ENCODE measurements at places on chromosomes 2 and 18.

- DNase-seq, result peak; percentile 17
Measured at GRCh38 chr2:232368311-232368731, 10.2 kb upstream of the ALPP start.

GRCh38 chr2:239420082-239420481 lies 19.3 kb upstream of the HDAC4 start:
- DNase-seq, result no peak

DNA sequence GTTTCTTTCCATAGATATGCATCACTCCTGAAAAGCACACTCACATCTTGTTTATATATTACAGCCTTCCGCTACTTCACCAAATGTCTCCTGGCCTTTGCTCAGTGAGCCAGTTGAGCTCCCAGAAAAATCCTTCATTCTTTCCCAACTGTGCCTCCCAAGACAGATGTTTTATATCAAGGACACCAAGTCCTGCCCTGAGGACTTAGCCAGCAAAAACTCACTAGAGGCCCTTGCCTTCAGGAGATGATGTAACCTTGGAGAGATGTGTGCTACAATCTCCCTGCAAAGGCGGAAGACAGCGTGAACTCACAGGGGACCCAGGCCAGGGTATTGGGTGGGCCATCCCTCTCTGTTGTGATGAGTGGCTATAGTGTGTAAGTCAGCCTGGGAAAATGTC lies 86.1 kb upstream of the CTAGE1 start:
- DNase-seq, result peak; percentile 96

DNA sequence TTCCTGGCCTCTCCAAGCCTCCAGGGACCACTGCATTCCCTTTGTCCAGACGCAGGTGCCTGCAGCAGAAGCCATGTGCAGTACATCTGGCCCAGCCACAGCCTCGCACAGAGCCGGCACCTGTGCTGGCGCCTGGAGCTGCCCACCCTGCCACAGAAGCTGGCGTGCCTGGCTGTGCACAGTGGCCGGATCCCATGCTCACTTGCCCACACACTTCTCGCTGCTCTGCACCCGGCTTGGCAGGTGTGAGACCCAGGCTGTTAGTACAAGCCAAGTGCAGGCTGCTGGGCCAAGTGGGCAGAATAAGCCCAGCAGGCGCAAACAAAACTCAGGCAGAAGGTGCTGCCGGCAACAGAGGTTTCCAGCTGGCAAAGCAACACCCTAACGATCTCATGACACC lies 124.5 kb upstream of the CCDC150 start:
- DNase-seq, result no peak

GRCh38 chr2:150885774-150886386 lies 375.8 kb downstream of the RBM43 start:
- DNase-seq, result no peak

- no peak for DNase-seq
Measured at GRCh38 chr2:160695402-160696086, 201.9 kb upstream of the RBMS1 start.

DNA sequence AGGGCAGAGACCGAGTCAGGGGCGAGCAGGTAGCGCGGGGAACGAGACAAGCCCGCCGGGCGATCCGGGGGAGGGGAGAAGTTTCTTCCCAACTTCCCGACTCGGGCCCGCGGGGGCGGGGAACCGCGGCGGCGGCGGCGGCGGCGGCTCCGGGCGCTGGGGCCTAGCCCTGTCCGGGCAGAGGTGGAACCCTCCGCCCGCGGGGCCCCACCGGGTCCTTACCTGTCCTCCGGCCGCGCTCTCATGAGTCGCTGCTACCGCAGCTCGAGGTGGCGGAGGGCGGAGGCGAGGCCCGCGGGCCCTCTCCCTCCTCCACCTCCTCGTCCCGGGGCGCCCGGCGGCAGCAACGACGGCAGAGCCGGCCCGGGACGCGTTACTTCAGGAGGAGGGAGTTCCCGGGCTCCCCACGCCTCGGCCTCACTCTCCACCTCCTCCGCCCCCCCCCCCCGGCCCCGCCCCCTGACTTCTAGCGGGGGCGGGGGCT lies at the start of gene YES1:
Gene YES1, minus strand, starts transcription at position 351 of the 484 bp plus-strand sequence. CDS start 55,415 bp downstream, outside the sequence.
- DNase-seq, result peak; percentile 67

DNA sequence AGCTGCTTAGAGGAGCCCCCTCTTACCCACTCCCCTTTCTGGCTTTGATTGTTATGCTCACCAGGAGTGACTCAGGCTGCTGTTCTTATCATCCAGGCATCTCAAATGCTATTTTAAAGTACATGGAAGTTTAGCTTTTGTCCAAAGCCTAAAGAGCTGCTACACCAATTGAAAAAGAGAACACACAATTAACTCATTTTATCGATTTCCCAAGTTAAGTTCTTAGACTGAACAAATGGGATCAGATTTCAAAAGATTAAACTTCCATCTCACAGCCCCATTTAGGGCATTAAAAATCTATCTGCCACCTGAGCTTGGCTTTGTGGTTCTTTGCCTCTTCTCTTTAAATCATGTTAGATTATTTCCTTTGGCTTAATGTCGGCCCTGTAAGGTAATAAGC lies 81.2 kb downstream of the MYO5B start:
- DNase-seq, result no peak

DNA sequence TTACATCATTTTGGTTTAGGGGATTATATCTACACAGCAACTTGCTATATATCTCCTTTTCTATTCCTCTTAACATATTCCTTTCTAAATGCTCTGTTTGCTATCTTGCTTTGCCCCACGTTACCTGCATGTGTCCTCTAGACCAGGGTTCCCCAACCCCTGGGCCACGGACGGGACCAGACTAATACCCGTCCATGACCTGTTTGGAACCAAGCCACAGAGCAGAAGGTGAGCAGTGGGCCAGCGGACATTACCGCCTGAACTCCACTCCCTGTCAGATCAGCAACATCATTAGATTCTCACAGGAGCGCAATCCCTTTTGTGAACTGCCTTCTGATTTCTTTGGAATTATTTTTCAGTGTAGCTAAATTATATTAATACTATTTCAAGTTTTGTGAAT lies 66.7 kb downstream of the KCMF1 start:
- DNase-seq, result no peak

GRCh38 chr2:181887045-181887444 lies 4.5 kb upstream of the ITPRID2 start:
- no peak for DNase-seq

GRCh38 chr2:234102112-234102511 lies 51.6 kb downstream of the SPP2 start:
- DNase-seq, result no peak

- no peak for DNase-seq
Measured at GRCh38 chr2:113712941-113713340, 43.5 kb downstream of the SLC35F5 start.

- peak; percentile 64 for DNase-seq
Measured at GRCh38 chr2:216315802-216316603, 56.3 kb downstream of the MARCHF4 start.

- DNase-seq, result peak; percentile 87
Measured at GRCh38 chr2:236776695-236777251, 207.1 kb downstream of the ACKR3 start.

DNA sequence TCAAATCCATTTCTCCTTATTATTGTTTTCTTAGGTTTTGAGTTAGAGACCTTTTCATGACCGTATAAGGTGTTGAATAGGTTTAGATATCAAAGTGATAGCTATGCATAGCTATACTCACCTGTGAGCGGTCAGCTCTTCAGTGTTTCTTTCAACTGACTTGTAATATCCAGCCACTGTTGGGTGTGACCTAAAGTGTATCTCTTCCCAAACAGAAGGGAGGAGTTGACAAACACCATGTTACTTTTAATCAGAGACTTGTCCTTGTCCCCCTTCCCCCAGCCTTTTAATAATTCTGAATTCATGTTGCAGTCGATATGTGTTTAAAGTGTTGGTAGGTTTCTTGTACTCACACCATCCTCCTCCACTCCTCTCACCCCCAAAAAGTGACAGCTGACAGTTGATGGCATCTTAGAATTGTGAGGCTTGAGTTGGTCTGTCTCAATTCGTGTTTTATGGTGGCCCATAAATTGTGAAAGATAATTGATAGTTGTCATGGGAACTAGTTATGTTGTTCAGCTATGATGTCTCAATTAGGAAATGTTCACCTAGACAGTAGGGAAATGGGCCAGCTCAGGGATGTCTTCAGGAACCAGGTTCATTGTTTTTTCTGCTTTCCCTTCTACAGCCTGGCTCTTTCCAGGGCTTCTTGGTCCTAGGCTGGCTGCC lies 12.0 kb downstream of the NEDD4L start:
- no peak for DNase-seq

GRCh38 chr18:44450226-44450625 lies 230.5 kb upstream of the SETBP1 start:
- DNase-seq, result no peak

DNA sequence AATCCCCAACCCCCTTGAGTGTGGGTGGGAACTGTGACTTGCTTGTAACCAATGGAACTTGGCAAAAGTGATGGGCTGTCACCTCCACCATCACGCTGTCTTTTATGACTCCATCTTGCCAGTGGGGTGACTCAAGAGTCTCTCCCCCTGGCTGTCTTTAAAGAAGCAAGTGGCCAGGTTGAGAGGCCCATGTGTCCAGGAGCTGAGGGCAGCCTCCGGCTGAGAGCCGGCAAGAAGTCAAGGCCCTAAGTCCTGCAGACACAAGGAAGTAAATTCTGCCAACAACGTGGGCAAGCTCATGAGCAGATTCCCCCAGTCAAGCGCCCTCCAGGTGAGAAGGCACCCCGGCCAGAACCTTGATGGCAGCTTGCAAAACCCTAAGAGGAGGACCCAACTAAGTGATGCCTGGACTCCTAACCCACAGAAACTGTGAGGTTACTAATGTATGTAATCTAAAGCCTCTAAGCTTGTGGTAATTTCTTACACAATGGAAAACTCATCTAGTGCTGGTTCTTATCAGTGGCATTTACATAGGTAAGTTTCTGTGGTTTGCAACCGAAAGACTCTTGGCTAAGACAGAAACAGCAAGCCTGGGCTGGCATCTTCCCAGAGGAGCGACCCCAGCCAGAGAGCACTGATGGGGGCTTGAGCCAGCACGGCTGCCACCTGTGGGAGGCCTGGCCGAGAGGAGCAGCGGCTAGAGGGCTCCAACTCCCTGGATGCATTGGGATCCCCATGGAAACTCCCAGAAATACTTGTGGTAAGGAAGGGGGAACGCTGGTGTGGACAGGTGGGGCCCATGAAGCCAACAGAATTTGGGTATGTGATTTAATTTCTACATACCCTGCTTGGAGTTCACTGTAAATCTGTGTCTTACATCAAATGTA lies 49.3 kb downstream of the CIB4 start:
- no peak for DNase-seq

GRCh38 chr18:32324181-32324580 lies 134.3 kb downstream of the MEP1B start:
- DNase-seq, result peak; percentile 79

GRCh38 chr2:96164459-96165184 lies 19.4 kb upstream of the DUSP2 start:
- DNase-seq, result no peak

DNA sequence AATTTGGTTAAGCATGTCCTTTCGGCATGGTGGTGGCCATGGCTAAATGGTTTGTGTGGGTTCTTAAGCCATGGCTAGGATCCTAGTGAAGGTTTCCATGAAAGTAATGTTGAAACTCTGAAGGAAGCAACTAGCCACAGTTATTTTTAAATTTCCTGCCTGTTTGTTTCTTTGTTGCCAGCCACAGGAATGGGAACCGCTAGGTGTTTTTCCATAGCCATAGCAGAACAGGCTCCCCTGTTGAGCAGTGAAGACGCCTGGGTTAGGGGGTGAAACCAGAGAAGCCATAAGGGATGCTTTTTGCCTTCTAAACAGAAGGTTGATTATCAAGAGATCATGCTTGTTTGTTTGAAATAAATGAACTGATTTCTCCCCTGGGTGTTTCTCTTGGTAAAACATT lies 60.1 kb upstream of the CHMP1B start:
- DNase-seq, result no peak

- peak; percentile 76 for DNase-seq
Measured at GRCh38 chr2:196322973-196323810, 151.8 kb upstream of the STK17B start.

GRCh38 chr2:148832637-148833036 lies 42.4 kb upstream of the KIF5C start:
- no peak for DNase-seq

DNA sequence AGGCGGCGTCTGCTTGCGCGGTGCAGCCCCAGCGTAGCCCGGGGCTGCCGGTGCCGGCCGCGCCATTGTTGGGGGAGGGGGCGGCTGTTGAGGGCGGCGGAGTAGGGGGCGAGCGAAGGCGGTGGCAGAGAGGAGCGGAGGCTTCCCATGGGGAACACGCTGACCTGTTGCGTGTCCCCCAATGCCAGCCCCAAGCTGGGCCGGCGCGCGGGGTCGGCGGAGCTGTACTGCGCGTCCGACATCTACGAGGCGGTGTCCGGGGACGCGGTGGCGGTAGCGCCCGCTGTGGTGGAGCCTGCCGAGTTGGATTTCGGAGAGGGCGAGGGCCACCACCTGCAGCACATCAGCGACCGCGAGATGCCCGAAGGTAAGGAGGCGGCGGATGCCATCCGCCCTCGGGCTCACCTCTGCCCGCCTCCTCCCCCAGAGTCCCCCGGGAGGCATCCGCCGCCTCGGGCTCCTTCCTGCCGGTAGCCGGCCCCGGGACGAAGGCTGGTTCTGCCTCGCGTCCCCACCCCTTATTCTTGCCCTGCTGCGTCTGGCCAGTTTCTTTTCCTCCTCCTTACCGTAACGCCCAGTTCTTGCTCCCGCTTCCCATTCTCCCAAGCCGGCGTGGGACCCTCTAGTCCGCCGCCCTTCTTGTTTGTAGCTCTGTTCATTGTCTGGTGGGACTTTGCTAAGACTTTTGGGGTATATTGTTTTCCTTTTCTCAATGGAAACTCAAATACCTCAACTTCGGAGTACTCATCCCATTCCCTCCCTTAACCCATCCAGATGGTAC lies 500 bp downstream of the CCNYL1 start:
- DNase-seq, result peak; percentile 28

DNA sequence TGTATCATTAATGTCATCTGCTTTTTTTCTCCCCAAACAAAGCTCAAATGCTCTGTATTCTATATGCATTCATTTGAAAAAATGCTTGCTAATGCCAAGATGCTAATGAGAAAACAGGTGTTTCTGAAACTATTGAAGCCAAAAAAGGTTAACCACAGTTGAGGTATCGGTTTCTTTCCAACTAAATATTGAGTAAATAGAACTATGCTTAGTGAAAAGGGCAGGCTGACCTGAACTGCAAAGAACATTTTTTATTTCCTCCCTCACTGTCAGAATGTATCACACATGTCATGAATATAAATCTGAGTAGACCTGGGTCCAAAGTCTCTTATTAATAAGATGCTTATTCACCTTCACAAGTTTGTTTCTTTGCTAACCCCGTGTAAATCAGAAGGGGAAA lies 866.6 kb downstream of the CPS1 start:
- no peak for DNase-seq

DNA sequence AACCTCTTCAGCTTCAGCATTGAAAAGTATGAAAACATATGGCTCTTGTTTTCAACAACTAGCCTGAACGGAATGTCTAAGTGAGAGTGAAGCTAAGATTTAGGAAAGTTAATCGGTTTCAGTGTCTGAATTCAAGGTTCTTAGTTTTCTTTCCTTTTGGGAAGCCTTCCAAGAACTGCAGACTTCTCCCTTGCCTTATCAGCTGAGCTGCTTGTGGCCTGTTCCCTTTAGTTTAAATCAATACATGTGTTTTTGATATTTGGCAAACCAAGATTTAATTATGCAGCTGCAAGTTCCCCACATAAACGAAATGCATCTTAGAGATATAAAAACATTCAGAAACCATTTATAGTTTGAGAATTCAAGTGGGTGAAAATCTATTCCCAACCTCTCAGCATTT lies 274.3 kb upstream of the NRP2 start:
- DNase-seq, result peak; percentile 86

- no peak for DNase-seq
Measured at GRCh38 chr2:148885209-148885608, 10.2 kb downstream of the KIF5C start.

GRCh38 chr18:10401521-10401920 lies 52.9 kb upstream of the APCDD1 start:
- DNase-seq, result no peak

Measured in AG10803 (cell line).